ENCODE measurements at places on chromosomes 7 and 10.

DNA sequence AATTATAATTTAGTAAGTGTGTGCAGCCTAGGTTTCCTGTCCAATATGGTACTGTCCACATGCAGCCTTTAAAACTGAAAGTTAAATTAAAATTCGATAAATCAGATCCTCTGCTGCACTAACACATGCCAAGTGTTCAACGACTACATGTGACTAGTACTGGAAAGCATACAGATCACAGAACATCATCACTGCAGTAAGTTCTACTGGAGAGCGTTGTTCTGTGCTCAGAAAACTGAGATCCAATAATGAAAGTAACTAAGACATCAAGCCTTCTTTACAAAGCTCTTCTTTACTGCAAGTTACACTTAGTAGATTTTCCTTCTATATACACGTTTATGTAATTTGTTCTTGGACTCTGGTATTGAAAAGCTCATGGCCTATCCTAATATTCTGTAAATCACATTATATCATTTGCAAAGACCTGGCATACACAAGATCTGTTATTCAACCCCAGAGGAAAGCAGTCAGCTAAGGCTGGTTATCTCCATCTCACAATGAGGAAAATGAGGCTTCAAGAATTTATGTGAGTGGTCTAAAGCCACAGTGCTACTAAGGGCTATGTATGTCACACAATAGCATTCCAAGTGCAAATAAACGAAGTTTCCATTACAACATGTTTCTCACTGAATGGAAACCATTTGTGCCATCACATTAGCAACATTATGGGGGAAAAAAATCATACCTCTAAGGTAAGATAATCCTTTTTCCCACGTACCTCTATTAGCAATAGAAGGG, 77.6 kb downstream of the VPS41 start:
- peak; percentile 17 for DNase-seq

DNA sequence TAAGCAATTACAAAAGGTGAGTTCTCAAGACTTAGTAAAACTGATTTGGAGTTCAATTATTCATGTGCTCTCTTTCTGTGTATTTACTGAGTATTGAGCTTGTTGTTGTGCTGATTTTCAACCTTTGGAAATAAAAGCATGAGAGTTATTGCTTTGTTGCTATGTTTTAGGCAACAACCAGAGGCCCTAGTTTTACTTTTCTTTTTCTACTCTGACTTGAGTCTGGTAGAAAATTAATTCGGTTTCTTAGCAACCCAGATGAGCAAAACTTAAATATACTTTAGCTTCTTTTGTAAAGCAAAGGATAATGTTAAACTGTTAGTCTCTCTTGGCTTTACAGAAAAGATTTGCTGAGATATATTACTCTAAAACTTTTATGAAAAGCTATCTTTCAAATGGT, 66.4 kb upstream of the SCIN start:
- DNase-seq: no peak

GRCh38 chr7:34247468-34247867, 342.1 kb downstream of the BMPER start:
- DNase-seq: peak; percentile 28

DNA sequence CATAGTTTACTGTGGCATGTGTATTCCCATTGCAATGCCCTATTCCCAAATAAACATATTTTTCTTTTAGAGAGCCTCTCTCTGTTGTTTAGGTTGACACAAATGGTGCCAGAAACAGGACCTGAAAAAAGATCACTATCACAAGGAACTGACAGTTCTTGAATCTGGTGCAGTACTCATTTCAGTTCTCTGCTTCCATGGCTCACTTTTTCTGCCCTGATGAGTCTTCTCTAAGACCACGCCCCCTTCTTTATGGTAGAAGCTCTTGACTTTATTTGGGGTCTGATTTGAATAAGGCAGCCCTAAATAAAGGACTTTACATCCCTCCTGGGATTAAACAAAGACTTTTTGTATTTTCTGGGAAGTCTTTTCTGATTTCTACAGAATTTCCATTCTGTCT, 3.5 kb upstream of the CCDC126 start:
- no peak for DNase-seq

DNA sequence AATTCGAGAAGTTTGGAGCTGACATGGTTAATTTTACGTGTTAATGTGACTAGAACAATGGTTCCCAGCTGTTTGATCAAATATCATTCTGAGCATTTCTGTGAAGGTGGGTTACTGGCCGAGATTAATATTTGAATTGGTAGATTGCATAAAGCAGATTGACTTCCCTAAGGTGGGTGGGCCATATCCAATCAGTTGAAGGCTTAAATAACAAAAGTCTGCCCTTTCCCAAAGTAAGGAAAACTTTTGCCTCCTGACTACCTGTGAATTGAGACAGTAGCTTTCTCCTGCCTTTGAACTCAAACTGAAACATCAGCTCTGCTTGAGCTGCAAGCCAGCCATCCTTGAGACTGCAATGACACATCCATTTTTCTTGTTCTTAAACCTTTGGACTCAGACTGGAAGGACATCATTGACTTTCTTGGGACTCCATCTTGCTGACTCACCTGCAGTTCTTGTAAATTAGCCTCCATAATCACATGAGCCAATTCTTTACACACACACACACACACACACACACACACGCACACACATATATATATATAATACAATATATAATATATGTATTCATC, 63.1 kb upstream of the LRRTM3 start:
- DNase-seq: peak; percentile 1

- DNase-seq: no peak
Observed at GRCh38 chr7:100642534-100642907, 1.2 kb upstream of the TFR2 start.

DNA sequence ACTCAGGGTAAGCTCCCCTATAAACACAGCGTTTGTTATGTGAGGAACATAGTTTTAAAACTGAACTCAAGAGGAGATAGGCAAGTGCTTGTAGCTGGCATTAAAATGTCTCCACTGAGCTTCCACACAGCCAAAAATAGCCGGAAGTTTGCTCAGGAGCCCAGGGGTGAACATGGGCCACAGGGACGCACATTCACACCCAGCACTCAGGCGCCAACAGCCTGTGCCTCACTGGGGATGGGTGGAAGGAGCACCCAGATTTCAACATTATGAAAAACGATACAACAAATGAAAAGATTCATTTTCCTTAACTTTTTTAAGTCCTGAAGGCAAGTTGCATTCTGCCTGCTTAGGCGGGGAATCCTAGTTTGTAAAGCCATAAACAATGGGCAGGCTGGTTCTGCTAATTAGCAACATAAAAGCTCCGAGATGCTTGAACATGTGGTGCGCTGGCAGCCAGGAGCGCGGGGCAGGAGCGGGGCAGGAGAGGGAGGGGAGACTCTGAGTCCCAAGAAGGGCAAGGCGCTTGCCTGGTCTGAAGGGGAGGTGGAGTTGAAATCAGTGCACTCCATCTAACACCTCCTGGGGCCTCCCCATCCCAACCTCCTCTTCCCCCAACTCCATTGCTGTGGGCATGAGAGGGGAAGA, 235.9 kb downstream of the COBL start:
- no peak for DNase-seq
